Endothelial cell of coronary artery (primary cell): ENCODE measurements at places on chromosomes 6 and 20. TPM values are rescaled to one million over a fixed set of nuclear protein-coding genes. Genes with fewer than 3 reads are reported as not detected.

The MCCD1 gene
- not detected in 2 replicates for total RNA-seq

The GSTA2 gene
- total RNA-seq, result not detected in 2 replicates

The CST5 gene
- not detected in 2 replicates for total RNA-seq

The KIF25 gene
- not detected in 2 replicates for total RNA-seq

The HRH3 gene
- total RNA-seq, result not detected in 2 replicates

The RBBP8NL gene
- total RNA-seq, result not detected in 2 replicates

The MDFI gene
- 20.8 and 42.9 TPM in 2 replicates for total RNA-seq
